ENCODE measurements at places on chromosomes 5 and 9. TPM values are rescaled to one million over a fixed set of nuclear protein-coding genes. Genes with fewer than 3 reads are reported as not detected.

The MYMK gene
- total RNA-seq, result not detected

- no peak for DNase-seq
Measured at GRCh38 chr5:137580030-137580429, 80.9 kb upstream of the SPOCK1 start.

- DNase-seq, result no peak
Measured at GRCh38 chr9:110027671-110028081, 180.3 kb downstream of the C9orf152 start.

DNA sequence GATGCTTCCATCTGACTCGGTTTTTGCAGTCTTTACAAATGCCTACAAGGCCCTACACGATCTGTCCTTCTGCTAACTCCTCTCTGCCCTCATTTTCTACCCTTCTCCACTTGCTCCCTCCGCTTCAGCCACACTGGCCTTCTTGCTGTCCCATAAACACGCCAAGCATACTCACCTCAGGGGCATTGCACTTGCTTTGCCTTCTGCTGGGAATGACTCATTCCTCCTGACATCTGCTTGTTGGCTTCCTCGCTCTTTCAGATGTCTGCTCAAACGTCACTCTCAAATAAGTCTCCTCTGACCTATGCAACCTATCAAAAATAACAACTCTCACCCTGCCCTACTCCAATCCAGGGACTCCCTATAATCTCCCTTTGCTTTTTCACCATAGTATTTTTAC lies 28.2 kb downstream of the CDC25C start:
- no peak for DNase-seq

GRCh38 chr5:178332210-178332641 lies 99.6 kb upstream of the PHYKPL start:
- DNase-seq, result peak; percentile 24
